ENCODE measurements at places on chromosomes 12 and 14.

DNA sequence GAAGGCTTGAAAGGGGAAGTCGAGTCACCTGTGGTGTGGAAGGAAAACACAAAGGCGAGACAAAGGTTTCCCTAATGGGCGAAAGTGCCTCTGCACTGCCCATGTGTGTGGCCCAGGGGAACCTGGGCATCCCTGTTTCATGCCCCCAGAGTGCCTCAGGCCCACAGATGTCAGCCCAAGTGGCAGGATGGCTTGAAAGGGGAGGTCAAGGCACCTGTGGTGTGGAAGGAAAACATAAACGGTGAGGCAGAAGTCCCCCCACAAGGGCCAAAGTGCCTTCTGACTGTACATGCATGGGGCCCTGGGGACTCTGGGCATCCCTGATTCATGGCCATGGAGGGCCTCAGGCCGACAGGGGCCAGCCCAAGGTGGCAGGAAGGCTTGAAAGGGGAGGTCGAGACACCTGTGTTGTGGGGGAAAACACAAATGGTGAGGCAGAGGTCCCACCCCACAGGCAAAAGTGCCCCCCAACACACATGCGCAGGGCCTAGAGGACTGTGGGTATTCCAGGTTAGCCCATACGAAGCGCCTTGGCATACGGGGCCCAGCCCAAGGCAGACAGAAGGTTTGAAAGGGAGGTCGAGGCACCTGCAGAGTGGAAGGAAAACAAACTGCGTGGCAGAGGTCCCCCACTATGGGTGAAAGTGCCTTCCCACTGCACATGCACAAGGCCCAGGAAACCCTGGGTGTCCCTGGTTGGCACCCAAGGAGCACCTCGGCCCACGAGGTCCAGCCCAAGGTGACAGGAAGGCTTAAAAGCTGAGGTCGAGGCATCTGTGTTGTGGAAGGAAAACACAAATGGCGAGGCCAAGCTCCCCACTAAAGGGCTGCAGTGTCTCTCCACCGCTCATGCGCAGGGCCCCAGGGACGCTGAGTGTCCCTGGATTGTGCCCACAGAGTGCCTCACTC is 382.3 kb downstream of the ALG10 start:
- no peak for DNase-seq

- no peak for DNase-seq
Observed at GRCh38 chr12:43807386-43807785, 1.3 kb upstream of the TWF1 start.

- no peak for DNase-seq
Observed at GRCh38 chr12:87254381-87255030, 774.7 kb downstream of the C12orf50 start.

GRCh38 chr14:93113678-93114067 is 2.1 kb downstream of the ITPK1 start:
- DNase-seq, result no peak

- DNase-seq, result peak; percentile 8
Observed at GRCh38 chr12:93247313-93247991, 130.3 kb upstream of the NUDT4 start.

- no peak for DNase-seq
Observed at GRCh38 chr12:7557227-7557626, 53.6 kb upstream of the CD163 start.

- DNase-seq, result no peak
Observed at GRCh38 chr14:34232790-34233189, 229.2 kb downstream of the SPTSSA start.

DNA sequence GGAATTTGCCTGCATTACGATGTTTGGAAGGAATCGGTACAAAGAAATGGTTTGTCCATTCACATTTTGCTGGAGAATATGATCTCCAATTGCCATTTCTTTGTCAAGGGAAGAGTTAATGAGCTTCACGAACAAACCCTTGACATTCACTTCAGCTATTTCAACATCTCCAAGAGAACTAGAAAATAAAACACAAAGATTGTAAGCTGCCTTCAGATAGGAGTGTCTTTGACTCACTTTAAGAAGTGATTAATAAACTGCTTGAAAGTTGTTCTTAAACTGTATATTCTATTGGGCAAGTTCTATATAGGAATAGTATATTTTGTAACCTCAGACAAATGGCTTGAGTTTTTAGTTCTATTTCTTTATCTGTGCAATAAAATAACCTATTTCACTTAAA is 26.3 kb downstream of the LMNTD1 start:
- no peak for DNase-seq

DNA sequence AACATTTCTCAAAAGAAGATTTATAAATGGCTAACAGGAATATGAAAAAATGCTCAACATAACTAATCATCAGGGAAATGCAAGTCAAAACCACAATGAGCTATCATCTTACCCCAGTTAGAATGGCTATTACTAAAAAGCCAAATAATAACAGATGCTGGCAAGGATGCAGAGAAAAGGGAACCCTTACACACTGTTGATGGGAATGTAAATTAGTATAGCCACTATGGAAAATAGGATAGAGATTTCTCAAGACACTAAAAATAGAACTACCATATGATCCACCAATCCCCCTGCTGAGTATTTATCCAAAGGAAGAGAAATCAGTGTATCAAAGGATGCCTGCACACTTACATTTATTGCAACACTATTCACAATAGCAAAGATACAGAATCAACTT is 58.3 kb downstream of the GUCY2C start:
- no peak for DNase-seq

DNA sequence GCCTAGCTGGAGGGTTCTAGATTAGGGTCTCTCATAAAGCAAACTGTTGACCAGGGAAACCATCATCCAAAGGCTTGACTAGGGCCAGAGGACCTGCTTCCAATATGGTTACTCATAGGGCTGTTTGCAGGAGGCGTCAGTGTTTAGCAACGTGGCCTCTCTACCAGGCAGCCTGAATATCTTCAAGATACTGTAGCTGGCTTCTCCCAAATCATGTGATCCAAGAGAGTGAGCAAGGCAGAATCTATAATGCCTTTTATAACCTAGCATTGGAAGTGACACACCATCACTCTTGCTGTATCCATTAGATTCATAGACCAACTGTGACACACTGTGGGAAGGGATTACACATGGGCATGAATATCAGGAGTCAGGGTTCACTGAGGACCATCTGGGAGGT is 17.3 kb downstream of the TPH2 start:
- DNase-seq, result no peak

GRCh38 chr12:71691504-71692129 is 5.7 kb downstream of the TMEM19 start:
- DNase-seq, result no peak

DNA sequence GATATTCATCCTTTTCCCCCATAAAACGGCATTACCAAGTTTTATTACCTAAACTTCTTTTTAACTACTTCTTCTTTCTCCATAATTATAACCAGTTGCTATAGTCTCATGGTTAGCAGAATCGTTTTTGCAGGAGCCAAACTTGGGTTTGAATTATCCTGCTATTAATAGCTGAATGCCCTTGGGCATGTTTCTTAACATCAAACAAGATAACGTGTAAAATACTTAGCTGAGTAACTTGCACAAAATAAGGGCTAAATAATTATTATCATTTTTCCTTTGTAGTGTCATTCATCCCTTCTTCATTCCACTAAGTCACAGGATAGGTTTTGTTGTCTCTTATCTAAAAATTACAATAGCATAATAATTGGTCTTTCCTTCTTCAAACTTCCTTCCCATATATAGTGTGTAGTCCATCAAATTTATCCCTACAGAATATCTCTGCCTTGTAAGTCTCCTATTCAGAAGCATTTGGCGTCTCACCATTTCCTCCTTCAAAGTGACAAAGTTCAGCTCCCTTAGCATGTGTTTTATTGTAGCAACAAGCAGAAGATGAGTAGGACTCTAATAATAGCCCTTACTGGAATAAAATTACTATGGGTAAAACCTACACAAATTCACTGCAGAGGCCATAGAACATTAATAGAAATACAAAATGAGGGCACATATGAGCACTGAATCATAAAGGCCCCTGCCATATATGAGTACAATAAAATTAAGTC is 63.8 kb downstream of the FAR2 start:
- DNase-seq, result no peak

- DNase-seq, result no peak
Observed at GRCh38 chr12:124699909-124700308, 132.5 kb upstream of the NCOR2 start.

GRCh38 chr12:111276146-111276545 is 92.7 kb downstream of the PHETA1 start:
- no peak for DNase-seq

DNA sequence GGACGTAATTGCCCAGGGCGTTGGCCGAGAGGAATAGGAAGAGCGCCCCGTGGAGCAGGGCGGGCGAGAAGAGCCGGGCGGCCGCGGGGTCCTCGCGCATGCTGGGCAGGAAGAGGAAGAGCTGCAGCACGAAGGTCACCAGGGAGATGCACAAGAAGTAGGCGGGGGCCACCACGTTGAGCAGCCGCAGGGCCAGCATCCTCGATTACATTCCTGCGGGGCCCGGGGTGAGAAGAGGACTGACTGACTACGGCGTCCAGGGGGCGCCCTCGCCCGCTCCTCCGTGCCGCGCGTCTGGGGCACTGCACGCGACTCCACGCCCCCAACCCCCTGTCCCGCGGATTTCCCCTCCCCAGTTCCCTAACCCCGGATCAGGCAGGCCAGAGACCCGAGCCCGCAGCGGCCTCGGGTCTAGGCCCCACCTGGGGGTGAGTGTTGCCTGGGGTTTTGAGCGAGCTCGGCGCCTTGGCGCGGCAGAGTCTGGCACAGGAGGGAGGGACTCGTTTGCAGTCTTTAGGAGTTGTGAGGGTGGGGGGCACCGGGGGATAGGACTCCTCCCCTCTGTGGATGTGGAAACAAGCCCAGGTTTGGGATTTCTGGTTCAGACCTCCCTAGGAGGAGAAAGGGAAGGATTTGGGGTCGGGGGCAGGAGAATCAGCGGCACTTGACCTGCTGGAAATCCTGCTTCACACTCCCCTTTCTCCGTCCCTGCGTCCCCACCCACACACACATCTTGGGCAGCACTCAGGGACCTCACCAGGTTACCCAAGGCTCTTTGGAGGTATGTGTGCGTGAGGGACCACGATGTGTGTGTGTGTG is 1.8 kb downstream of the ZDHHC22 start:
- no peak for DNase-seq

- DNase-seq, result peak; percentile 53
Observed at GRCh38 chr12:42588524-42589464, 752 bp downstream of the PRICKLE1 start.

- no peak for DNase-seq
Observed at GRCh38 chr12:92634202-92634601, 68.6 kb upstream of the PLEKHG7 start.

- no peak for DNase-seq
Observed at GRCh38 chr14:99383472-99384449, 96.9 kb downstream of the SETD3 start.

DNA sequence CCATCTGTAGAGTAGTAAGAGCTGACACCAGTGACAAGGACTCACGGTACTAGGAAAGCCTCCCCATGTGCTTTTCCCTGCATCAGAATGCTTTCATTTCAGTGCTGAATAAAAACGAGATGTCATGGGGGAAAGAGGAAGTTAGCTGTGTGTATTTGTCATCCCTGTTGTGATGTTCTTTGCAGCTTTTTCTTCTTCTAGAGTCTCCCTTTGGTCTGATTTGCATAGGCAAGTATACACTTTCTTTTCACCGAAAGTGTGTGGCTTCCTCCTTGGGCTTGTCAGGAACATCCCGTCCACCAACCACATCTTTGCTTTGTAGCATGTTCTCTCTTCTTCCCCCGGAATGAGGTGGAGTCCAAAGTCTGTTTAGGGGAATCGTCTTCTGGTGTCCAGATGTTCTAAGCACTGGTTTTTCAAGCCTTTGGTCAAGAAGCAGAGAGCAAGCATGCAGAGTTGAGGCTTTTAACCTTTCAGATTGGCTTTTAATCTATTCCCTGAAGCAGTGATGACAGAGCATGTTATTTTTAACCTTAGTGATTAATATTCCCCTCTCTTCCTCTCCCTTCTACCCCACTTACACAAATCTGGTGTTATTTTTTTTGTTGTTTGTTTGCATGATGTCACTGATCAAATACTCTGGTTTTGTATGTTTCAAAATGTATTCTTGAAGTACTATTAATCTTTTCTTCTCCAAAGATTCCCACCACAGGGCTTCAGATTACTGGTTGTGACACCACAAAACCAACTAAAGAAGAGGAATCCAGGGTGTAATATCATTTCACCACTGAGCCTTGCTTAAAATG is 163.4 kb downstream of the SAMD4A start:
- DNase-seq, result peak; percentile 81

DNA sequence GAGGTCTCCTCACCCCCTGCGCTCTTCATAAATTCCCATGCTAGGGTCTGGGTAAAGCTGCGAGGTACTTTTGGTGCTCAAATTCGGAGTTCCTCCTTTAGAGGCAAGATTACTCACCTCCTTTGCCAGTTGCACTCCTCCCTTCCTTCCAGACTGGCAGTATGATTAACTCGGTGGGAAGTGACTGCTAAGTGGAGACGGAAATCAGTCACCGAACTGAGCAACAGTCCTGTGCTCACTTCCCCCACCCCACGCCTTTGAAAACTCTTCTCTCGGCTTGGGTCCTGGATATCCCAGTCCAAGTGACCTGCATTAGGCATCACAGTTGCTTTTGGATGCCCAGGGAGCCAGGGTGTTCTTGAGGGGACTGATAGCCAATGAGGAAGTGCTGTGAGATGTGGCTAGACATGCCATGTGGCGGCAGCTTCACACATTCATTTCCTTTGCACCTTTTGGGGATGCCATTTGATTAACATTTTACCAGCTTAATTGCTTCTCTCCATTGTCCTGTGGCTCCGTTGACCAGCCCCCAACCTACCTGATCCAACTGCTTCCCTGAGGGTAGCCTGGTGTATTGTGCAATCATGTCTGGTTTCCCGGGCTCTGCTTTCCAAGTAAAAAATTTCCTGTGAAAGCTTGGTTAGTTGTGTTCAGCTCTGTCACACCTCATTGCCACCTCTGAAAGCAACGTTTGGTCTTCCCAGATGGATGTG is 840 bp downstream of the PNP start:
- DNase-seq, result no peak

DNA sequence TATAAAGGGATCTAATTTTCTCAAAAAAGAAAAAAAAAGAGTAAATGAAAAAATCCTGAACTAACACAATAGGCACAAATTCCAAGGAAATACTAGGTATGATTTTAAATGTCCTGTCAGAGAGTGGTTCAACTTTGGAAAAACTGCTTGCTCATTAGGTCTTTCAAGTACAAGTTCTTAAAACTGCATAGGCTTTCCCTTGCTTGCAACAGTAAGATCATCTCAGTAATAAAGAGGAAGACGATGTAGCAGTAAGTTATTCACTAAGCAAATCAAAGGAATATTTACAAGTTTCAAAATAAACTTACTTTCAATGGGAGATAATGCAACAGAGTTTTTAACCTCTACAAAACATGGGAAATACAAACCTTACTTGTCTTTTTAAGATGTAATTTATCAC is 21.6 kb downstream of the CORO1C start:
- no peak for DNase-seq

Data from skin of body (tissue), 3 donors.